ENCODE measurements at places on chromosomes 11 and 22. TPM values are rescaled to one million over a fixed set of nuclear protein-coding genes. Genes with fewer than 3 reads are reported as not detected.
A peak's percentile ranks its signal among the peaks of the same experiment; 100 is the strongest.

DNA sequence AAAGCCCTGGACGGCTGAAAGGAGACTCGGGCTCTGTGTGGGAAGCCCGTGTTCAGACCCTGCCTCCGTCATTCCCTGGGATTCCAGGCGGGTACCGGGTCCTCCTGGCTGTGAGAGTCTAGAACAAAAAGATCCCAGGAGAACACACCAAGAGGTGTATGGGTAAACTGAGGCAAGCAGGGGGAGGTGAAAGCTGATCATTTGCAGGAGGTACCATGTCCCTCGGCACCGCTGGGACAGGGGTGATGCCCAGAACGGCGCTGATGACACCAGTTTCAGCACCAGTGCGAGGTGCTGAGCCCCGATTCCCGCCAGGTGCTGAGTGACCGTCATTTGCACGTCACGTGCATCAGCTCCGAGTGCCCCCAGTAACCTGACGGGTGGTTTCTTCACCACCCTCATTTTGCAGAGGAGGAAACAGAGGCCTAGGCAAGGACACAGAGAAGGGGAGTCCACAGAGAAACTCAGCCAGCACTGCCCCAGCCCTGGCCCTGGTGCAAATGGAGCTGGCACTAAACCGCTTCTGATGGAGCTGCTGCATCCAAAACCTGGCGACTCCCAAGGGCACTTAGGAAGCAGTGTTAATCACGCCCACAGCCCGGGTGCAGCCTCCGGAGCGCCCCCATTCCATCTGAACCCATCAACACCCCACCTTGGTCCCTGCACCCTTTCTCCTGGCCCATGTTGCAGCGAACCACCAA lies 16.8 kb downstream of the MACROD1 start:
- H3K27me3 ChIP-seq: no peaks in the 10 kb centered on the region
- no peaks in the 10 kb centered on the region for H3K36me3 ChIP-seq
- no peak overlapping the region for H3K27ac ChIP-seq
- no peak overlapping the region for H3K4me3 ChIP-seq
- H3K4me1 ChIP-seq: peaks cover 14% of the 10 kb centered on the region

DNA sequence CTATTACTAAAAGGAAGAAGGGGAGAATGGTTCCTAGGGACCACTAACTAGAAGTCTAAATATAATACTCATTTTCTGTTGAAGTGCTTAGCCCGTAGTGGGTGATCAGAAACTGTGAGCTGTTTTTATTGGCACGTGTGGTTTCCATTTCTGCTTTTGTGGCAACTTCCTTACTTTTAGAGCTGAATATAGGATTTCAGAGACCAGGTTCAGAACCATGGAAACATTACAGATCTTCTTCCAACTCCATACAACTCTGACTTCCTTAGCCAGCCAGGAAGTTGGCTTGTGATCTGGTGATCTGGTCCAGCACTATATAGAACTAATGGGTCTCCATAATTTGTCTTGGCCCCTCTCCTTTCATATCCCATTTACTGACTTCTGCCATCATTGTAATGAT lies 2.6 kb upstream of the ME3 start:
- peaks cover 14% of the 10 kb centered on the region for H3K27me3 ChIP-seq
- no peak overlapping the region for H3K4me3 ChIP-seq
- DNase-seq: no peak
- no peak overlapping the region for H3K27ac ChIP-seq
- H3K36me3 ChIP-seq: no peaks in the 10 kb centered on the region

- peaks cover 2% of the 10 kb centered on the region for H3K36me3 ChIP-seq
- H3K27ac ChIP-seq: no peak overlapping the region
- H3K4me3 ChIP-seq: no peak overlapping the region
- no peaks in the 10 kb centered on the region for H3K4me1 ChIP-seq
These were observed 52.0 kb downstream of the RELT start for GRCh38 chr11:73428227-73428626.

DNA sequence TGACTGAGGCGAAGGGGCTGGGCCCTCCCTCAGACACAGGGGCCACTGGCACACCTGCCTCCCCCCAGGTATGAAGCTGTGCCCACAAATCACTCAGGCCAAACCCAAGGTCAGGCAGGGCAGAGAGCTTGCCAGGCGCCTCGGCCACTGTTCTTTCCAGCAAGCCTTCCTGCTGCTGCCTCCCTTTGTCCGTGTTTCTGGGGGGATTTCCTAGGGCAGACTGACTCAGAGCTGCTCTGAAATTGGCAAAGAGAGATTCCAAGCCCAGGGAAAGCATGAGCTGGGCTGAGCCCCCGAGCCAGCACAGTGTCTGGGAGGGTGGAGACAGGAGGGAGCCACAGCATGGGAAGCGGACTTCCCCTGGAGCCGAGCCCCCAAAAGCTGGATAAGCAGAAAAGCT lies 33.2 kb downstream of the PPP2R1B start:
- H3K4me1 ChIP-seq: no peaks in the 10 kb centered on the region
- H3K36me3 ChIP-seq: no peaks in the 10 kb centered on the region
- H3K27ac ChIP-seq: no peak overlapping the region
- no peaks in the 10 kb centered on the region for H3K27me3 ChIP-seq

DNA sequence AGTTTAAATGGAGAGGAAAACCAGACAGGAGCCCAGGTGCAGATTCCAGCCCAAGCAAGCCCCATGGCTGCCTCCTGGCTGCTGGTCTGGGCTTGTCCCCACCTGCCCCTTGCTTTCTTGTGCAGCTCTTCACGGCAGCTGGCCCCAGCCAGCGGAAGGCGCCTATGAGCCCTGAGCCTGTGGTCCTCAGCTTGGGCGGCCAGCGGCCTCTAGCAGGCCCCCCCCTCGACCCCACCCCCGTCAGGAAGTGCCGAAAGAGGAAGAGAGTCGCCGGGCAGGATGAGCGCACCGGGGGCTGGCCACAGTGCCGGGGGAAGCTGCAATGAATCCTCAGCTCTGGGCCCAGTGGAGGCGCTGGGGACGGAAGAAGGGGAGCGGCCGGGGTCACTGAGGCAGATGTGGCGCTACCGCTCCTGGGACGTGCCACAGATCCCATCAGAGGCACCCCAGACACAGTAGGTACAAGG lies 2.1 kb upstream of the DGKZ start:
- no peaks in the 10 kb centered on the region for H3K27me3 ChIP-seq
- peak overlapping the region; percentile 56 for H3K4me3 ChIP-seq
- no peak overlapping the region for H3K27ac ChIP-seq
- peaks cover 38% of the 10 kb centered on the region for H3K4me1 ChIP-seq
- H3K36me3 ChIP-seq: no peaks in the 10 kb centered on the region

DNA sequence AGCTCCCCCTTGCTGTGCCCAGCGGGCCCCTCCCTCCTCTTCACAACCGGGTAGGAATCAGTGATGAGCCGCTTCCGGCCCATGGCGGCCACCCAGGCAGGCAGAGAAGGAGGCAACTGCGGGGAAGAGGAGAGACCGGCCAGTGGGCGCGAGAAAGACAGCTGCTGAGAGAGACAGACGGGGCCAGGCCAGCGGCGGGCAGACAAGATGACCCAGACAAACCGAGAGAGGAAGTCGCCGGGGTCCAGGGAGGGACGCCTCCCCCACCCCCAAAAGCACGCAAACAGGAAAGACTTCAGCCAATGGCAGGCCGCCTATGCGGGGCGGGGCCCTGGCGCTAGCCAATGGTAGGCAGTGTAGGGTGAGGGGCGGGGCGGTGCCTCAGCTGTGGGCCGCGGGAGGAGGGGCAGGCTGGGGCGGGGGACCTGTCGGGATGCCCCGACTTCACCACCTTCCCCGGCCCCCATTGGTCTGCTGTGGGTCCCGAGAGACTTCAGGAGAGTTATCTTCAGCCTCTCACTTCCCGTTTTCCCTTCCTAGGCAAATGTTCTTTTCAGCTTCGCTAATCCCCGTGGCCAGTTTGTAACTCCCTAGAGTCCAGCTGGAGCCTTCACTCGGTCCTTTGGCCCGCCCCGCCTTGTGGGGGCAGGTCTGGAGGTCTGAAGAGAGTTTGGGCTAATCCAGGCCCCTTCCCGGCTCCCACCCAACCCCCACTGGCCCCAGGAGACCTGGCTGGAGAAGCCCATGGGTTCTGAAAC lies at the start of gene POLD4:
Gene POLD4, minus strand, starts transcription at position 230 of the 758 bp plus-strand sequence. Its CDS starts 147 bp downstream, at position 83.
- peak; percentile 98 for DNase-seq
- H3K4me3 ChIP-seq: peak within 1 kb of the TSS; percentile 99
- H3K36me3 ChIP-seq: no peaks in the 10 kb centered on the region
- H3K27me3 ChIP-seq: no peaks in the 10 kb centered on the region

SYTL2 gene
- 0.68 TPM for polyA plus RNA-seq

DNA sequence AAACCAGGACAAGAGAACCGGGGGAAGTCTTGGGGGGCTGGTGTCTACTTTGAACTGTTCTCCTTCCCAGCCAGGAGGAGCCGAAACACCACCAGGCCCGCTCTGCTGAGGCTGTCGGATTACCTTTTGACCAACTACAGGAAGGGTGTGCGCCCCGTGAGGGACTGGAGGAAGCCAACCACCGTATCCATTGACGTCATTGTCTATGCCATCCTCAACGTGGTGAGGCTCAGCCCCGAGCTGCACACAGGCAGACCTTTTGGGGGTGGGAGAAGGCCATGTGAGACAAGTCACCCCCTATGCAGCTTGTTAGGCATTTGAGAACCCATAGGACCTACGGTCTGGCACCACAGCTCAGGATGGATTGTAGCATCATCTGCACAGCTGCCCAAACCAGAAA lies 2.8 kb downstream of the HTR3A start:
- peak; percentile 92 for DNase-seq
- H3K4me3 ChIP-seq: peak overlapping the region; percentile 41
- no peaks in the 10 kb centered on the region for H3K36me3 ChIP-seq
- H3K27me3 ChIP-seq: no peaks in the 10 kb centered on the region
- peak overlapping the region; percentile 92 for H3K27ac ChIP-seq

DNA sequence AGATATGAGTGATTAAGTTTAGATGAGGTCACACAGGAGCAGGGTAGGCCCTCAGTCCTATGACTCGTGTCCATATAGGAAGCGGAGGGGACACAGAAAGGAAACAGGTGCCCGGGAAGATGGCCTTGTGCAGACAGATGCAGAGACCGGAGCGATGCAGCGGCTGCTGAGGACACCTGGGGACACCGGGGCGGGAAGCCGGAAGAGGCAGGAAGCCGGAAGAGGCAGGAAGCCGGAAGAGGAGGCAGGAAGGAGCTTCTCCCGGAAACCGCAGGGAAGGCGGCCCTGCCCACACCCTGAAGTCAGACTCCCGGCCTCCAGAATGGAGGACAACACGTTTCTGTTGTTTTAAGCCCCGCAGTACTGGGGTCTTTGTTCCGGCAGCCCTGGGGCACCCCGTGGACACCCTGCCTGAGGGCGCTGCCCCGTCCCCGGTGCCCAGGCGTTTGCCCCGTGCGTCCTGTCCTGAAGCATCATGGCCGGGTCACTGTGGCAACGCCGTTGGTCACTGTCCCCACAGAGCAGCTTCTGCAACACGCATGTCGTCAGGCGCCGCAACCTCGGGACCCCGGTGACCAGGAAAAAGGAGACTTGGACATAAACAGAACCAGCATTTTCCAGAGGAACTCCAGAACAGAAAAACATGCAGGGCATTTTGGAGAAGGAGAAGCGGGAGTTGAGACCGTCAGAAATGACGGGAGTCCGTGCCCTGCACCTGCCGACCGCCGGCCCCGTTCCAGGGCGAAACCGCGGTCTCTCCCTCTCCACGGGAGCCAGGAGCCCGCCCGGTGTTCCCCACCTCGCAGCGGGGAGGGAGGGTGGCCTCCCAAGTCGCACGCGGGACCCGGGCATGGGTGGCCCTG lies 103.4 kb downstream of the BRD1 start:
- H3K4me1 ChIP-seq: peaks cover 22% of the 10 kb centered on the region
- H3K4me3 ChIP-seq: peak overlapping the region; percentile 43
- no peak overlapping the region for H3K27ac ChIP-seq
- H3K27me3 ChIP-seq: peaks cover 32% of the 10 kb centered on the region
- H3K36me3 ChIP-seq: no peaks in the 10 kb centered on the region

ELFN2 gene
- polyA plus RNA-seq: 0.07 TPM

DNA sequence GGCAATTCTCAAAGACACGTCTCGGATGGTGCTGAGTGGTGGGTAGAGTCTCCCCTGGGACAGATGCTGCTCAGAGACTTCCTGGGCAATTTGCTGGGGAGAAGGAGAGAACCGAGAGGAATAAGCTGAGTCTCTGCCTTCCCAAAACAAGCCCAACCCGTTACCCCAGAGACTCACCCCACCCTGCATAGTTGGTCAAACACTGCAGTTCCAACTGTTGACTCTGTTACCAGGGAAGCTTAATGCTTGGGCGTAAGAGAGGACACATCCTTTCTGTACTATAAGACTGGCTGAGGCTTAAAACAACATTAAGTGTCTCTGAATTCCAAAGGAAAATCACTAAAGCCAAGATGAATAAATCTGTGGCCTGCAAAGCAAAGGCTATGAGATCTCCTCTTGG lies 68.1 kb downstream of the CCDC81 start:
- no peaks in the 10 kb centered on the region for H3K36me3 ChIP-seq
- no peaks in the 10 kb centered on the region for H3K4me1 ChIP-seq
- H3K4me3 ChIP-seq: no peak overlapping the region
- no peak overlapping the region for H3K27ac ChIP-seq

DNA sequence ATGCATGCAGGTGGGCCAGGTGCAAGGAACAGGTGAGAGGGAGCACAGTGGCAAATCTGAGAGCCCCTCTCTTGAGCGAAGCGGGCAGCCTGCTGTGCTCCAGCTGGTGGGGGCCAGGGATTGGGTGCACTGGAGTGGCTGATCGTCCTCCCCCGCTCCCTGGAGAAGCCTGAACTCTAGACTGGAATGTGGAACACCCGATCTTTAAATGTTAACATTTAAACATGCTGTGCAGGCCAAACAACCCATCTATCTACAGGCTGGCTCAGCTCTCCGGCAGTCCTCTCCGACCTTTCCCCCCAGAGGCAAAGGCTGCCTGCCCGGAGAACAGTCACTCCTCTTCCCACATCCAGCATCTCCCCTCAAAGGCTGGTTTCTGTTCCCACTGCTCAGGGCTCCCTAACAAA lies 5.1 kb downstream of the MRGPRF start:
- H3K36me3 ChIP-seq: no peaks in the 10 kb centered on the region
- peaks cover 15% of the 10 kb centered on the region for H3K27me3 ChIP-seq
- no peak overlapping the region for H3K27ac ChIP-seq
- DNase-seq: no peak

GRCh38 chr11:29564486-29564885 lies 452.3 kb downstream of the KCNA4 start:
- H3K27me3 ChIP-seq: no peaks in the 10 kb centered on the region
- H3K36me3 ChIP-seq: no peaks in the 10 kb centered on the region
- no peak for DNase-seq
- H3K4me1 ChIP-seq: no peaks in the 10 kb centered on the region
- no peak overlapping the region for H3K4me3 ChIP-seq

- no peak overlapping the region for H3K4me3 ChIP-seq
- no peaks in the 10 kb centered on the region for H3K36me3 ChIP-seq
- peak overlapping the region; percentile 85 for H3K27ac ChIP-seq
- DNase-seq: peak; percentile 85
These were observed 6.1 kb upstream of the CD82 start for GRCh38 chr11:44559207-44559939.

- no peaks in the 10 kb centered on the region for H3K27me3 ChIP-seq
- no peaks in the 10 kb centered on the region for H3K36me3 ChIP-seq
- H3K4me3 ChIP-seq: no peak overlapping the region
- no peak for DNase-seq
- no peaks in the 10 kb centered on the region for H3K4me1 ChIP-seq
- H3K27ac ChIP-seq: no peak overlapping the region
These were observed 4.9 kb upstream of the EI24 start for GRCh38 chr11:125564357-125564756.

DNA sequence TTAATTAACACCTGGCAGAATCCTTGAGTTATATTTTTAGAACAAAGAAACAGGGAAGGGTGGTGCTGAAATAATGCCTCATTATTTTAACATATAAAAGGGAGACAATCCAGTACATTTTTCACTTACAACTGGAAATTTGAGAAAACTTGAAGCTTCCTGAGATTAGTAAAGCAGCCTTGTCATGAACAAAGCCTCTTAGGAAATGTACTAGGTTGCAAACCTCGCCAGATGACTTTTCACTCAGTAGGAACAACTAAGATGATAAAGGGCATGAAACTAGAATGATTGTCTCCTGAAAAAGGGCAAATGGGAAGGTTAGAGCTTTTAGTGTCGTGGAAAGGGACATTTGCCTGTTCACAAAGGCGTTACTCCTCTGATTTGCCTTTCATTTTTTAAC lies 289.6 kb downstream of the ETS1 start:
- no peak overlapping the region for H3K4me3 ChIP-seq
- peaks cover 86% of the 10 kb centered on the region for H3K4me1 ChIP-seq
- H3K27me3 ChIP-seq: no peaks in the 10 kb centered on the region
